ENCODE measurements at places on chromosomes 2 and 18. TPM values are rescaled to one million over a fixed set of nuclear protein-coding genes. Genes with fewer than 3 reads are reported as not detected.

Gene APOB
- not detected for total RNA-seq

Gene REG3G
- not detected for total RNA-seq

Gene ALPP
- total RNA-seq = not detected

Gene FOXD4L1
- 0.12 TPM for total RNA-seq

Gene RAPH1
- 16.5 TPM for total RNA-seq

Gene LYG2
- not detected for total RNA-seq

Gene RNU2-63P
- total RNA-seq = not detected

Gene MARCO
- not detected for total RNA-seq

Gene MOCOS
- total RNA-seq = 4.7 TPM

Gene PCARE
- total RNA-seq = not detected

Gene CDH19
- under 0.01 TPM for total RNA-seq

Gene CFAP65
- total RNA-seq = not detected

Gene CHRND
- not detected for total RNA-seq

Gene DYSF
- 2.5 TPM for total RNA-seq

Gene DNAH6
- total RNA-seq = not detected

Gene RAMP1
- total RNA-seq = 1.6 TPM

Gene NTSR2
- total RNA-seq = not detected

Gene CCDC74B
- total RNA-seq = 9.6 TPM

Gene CASP10
- 4.8 TPM for total RNA-seq

Gene ALPI
- total RNA-seq = not detected

Gene KCNJ3
- total RNA-seq = not detected

Gene SOS1
- 11.2 TPM for total RNA-seq

Gene SCLY
- total RNA-seq = 11.7 TPM

All from smooth muscle cell of the coronary artery (primary cell).